ENCODE measurements at places on chromosomes 11 and 22.

- DNase-seq: no peak
Observed at GRCh38 chr11:2541881-2542361, 97.1 kb downstream of the KCNQ1 start.

- no peak for DNase-seq
Observed at GRCh38 chr11:70399681-70400112, 1.4 kb downstream of the CTTN start.

DNA sequence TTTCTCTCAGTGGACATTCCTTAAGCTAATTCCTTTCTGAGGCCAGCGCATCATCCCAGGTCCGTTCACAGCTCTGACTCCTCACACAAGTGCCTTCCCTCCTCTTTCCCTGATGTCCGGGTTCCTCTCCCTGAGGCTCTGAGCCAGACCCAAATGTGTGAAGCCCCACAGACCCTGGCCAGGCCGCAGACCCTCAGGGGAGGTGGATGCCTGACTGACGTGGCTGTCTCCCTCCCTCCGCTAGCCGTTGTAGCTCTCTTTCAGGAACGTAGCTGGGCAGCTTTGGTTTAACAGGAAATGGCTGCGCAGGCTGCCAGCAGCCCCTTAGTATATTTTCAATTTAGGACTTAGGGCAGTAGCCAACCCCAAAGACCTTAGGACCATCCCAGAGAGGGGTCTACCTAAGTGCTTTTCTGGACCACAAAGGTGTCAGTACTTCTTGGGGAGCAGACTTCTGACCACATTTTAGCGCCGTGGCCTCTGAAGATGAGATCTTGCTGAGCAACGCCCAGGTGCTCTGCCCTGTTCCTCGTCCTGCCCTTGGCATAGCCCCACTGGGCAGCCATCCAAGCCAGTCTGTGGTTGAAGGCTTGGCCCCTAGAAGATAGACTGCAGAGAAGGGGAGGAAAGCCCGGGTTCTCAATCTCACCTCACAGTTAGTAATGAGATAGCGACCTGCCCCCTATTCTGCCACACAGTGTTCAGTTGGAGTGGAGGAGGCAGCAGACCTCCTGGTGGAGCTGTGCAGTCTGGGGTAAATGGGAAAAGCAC is 27.0 kb downstream of the MYBPC3 start:
- no peak for DNase-seq

DNA sequence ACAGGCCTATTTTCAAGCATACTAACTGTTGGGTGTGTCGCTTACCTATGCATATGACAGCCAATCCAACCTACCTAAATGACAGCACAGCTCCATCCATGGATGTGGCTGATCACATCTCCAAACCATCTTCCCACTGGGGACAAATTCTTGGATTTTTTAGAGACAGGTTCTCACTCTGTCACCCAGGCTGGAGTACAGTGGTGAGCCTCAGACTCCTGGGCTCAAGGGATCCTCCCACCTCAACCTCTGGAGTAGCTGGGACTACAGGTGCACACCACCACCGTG is 18.0 kb downstream of the SCARF2 start:
- no peak for DNase-seq

DNA sequence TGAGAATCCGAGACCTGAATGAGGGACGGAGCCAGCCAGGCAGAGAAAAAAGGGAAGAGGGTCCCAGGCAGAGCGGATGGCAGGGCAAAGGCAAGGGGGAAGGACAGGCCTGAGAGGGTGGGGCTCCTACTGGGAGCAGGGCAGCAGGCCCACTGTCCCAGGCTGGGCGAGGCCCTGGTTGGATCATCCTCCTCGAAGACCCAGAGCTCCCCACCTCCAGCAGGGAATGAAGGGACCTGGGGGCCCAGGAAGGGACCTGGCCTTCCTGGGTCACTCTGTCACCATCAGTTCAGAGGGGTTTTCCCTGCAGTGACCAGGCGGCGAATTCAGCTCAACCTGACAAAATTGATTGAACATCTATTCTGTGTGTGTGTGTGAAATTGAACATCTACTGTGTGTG is 4.0 kb downstream of the CD5 start:
- no peak for DNase-seq

GRCh38 chr11:61129639-61130523 is 27.6 kb downstream of the CD5 start:
- no peak for DNase-seq

DNA sequence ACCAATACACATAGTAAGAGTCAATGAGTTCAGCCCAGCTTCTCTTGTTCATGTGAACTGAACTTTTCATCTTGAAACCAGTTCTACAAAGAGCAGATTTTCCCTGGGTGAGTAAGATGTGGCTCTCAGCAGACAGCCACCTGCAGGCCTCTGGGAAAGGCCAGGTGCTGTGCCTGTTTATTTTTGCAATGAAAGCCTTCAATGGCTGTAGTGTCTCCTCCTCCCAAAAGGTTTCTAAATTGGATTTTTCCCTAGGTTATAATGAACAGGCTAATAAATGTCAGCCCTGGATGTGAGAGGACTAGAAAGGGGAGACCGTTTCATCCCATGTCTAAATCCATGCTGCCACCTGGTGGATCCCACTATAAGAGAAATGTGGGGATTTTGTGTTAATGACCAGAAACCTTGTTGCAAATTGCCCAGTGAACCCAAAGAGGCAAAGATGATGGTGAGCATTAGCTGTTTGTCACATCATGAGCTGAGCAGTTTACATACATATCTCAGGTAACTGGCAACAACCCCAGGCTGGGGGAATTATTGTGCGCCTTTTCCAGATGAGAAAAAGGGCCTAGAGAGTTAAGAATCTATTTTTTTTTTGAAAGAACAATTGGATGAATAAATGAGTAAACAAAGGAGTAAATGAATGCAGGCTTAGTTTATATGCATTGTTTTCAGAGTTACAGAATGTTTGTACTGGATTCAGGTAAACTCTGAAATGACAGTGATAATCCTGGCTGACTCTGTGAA is 12.7 kb downstream of the C11orf91 start:
- no peak for DNase-seq

GRCh38 chr11:128828350-128828749 is 38.7 kb downstream of the KCNJ1 start:
- no peak for DNase-seq

- no peak for DNase-seq
Observed at GRCh38 chr11:46305295-46305694, 27.8 kb downstream of the CREB3L1 start.

GRCh38 chr11:35151683-35152280 is 12.8 kb downstream of the CD44 start:
- DNase-seq: no peak

GRCh38 chr22:44663256-44663999 is 38.6 kb upstream of the PRR5 start:
- no peak for DNase-seq

GRCh38 chr11:117670924-117671323 is 126.1 kb downstream of the DSCAML1 start:
- no peak for DNase-seq

DNA sequence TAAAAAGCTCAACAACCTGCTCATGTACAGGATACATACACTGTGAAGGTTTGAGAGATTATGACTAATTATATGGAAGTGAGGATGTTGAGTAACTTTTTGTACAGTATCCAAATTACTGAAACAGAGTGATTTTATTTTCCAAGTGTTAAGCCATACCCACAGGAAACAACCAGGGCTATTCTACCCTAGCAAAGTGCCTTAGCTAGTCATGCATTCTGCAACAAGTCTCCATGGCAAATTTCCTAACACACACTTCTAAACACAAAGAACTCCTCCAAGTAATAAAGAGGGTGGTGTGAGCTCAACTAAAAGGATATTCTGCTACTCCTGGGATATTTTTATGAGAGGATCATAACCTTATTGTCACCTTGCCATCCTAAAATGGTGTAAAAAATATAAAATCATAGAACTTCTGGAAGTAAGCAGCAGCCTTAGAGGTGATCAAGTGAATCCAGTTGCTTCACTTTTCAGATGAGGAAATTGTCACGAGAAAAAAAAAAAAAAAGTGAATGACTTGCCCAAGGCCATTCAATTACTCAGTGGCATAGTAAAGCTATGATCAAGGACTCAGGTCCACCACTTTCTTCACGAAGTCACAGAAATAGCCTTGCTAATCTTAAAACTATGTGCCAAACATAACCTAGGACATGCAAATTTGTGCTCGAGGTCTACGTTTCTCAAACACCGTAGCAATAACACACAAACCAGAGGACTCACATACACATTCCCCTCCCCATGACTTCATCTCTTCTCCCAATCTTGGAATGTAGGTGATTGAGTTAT is 4.2 kb downstream of the LGR4 start:
- no peak for DNase-seq

- no peak for DNase-seq
Observed at GRCh38 chr22:19882446-19883381, 28.0 kb upstream of the GNB1L start.

GRCh38 chr22:32340411-32340810 is 17.3 kb upstream of the RFPL3 start:
- DNase-seq: no peak

GRCh38 chr11:121889186-121889585 is 226.8 kb downstream of the BLID start:
- no peak for DNase-seq

DNA sequence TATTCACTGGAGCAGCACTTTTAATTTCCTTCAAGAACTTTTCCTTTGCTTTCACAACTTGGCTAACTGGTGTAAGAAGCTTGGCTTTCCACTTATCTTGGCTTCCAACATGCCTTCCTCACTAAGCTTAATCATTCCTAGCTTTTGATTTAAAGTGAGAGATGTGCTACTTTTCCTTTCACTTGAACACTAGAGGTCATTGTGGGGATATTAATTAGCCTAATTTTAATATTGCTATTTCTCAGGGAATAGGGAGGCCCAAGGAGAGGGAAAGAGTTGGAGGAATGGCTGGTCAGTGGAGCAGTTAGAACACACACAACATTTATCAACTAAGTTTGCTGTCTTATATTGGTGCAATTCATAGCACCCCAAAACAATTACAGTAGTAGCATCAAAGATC is 24.6 kb upstream of the CCDC90B start:
- DNase-seq: no peak

GRCh38 chr11:65899356-65900124 is 648 bp downstream of the FOSL1 start:
- no peak for DNase-seq

- peak; percentile 3 for DNase-seq
Observed at GRCh38 chr11:103601225-103601846, 435.1 kb upstream of the DDI1 start.

- no peak for DNase-seq
Observed at GRCh38 chr22:41362615-41363014, 19.1 kb upstream of the TEF start.

DNA sequence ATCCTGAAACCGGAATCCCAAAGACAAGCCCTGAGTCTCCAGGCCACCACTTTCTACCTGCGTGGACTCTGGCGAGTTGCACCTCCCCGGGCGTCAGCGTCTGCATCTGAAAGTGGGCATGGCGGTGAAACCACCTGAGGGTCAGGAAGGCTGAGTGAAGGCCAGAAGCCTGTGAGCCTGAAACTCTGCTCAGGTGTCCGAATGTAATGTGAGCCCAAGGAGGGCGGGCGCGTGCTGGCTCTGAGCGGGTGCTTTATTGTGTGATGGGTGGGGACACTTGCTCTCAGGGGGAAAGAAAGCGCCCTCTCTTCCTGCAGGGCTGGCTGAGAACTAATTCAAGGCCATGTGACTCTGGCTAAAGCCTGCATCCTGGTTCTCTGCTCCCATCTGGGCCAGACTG is 135.6 kb downstream of the ST3GAL4 start:
- DNase-seq: no peak

DNA sequence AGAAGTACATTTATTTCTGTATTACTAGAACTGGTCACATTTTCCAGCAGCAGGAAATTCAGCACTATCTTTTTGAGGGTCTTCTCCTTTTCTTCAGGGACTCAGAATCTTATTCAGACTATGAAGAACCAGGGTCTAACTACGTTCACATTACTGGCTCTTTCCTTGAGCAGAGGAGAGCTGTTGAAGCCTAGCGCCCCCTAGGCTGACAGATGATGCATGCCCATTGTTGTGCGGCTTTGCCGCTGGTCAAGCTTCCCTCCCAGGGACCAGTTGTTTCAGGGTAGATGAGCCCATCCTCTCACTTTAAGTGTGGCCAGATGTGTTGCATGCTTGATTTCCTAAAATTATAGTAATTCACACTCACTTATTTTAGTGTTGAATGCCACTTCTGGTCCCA is 168.2 kb upstream of the PDGFD start:
- no peak for DNase-seq

- DNase-seq: no peak
Observed at GRCh38 chr11:117096201-117096991, 1.8 kb downstream of the SIK3 start.

GRCh38 chr11:12864316-12865156 is 144.6 kb upstream of the RASSF10 start:
- DNase-seq: no peak

DNA sequence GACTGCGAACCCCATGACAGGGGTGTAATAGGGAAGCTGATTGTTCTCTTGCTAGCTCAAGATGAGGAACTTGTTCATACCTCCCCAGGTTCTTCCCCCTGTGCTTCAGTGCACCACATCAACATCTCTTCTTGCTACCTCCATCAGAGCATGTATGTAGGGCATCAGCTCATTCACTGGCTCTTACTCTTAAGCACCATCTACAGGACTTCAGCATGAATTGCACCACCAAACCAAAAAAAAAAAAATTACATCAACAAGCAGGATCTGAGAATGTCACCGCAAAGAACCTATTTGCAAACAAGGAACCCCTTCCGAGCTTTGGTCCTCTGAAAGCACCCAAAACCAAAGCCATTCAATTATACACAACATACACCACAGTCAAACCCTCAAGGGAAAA is 2226.5 kb upstream of the RAG2 start:
- no peak for DNase-seq

GRCh38 chr22:19430890-19431541 is 517 bp downstream of the HIRA start:
- no peak for DNase-seq

- no peak for DNase-seq
Observed at GRCh38 chr22:35089139-35089538, 23.2 kb downstream of the ISX start.

DNA sequence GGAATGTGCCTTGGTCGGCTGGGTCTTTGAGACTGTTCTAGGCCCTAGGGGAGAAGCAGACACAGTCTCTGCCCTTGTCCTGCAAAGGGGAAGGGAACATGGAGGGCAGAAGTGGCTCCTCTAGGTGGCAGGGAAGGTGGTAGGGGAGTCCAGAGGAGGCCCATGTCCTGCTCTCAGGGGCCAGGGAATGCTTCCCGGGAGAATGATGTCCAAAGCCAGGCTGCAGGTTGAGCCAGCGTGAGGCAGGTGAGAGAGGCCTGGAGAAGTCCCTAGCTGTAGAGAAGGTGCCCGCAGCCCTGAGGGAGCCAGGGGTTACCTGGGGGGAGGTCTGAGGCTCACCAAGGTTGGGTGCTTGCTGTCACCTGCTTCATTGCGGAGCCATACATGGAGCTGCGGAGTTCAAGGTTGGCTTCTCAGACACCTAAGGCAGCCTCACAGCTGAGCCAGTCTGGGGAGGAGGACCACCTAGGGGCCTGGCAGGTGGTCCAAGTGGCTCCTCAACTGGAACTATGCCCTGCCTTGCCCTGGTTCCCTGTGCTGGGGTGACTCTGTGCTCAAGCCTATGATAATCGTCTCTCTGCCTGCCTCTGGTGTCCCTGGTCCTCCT is 46.1 kb downstream of the SMIM38 start:
- DNase-seq: no peak

All from NK-92 treated with Interleukin-12 subunit alpha and Interleukin-12 subunit beta, amount 100 ng/mL, for 24 hours (cell line).